ENCODE measurements at places on chromosomes 11 and 22. TPM values are rescaled to one million over a fixed set of nuclear protein-coding genes. Genes with fewer than 3 reads are reported as not detected.

SMC1B gene
- total RNA-seq, result 0.10 TPM

SHISAL1 gene
- 0.99 TPM for total RNA-seq

DNA sequence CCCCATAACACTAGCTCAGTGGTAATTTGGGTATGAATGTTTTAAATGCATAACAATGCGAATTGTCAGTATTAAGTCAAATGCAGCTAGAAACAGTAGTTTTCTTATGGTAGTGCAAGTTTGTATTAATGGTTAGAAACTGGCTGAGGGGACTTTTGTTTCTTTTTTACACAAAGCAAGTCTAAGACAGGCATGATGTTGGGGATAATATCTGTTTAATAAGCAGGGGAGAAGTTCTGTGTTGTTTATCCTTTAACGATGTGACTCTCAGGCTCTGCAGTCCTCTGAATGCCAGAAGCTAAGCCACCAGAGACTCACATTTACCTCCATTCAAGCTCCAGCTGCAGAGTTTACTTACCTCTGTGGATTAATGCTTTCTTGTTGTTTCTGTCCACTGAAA lies 67.8 kb downstream of the SYT9 start:
- no peak for DNase-seq

DNA sequence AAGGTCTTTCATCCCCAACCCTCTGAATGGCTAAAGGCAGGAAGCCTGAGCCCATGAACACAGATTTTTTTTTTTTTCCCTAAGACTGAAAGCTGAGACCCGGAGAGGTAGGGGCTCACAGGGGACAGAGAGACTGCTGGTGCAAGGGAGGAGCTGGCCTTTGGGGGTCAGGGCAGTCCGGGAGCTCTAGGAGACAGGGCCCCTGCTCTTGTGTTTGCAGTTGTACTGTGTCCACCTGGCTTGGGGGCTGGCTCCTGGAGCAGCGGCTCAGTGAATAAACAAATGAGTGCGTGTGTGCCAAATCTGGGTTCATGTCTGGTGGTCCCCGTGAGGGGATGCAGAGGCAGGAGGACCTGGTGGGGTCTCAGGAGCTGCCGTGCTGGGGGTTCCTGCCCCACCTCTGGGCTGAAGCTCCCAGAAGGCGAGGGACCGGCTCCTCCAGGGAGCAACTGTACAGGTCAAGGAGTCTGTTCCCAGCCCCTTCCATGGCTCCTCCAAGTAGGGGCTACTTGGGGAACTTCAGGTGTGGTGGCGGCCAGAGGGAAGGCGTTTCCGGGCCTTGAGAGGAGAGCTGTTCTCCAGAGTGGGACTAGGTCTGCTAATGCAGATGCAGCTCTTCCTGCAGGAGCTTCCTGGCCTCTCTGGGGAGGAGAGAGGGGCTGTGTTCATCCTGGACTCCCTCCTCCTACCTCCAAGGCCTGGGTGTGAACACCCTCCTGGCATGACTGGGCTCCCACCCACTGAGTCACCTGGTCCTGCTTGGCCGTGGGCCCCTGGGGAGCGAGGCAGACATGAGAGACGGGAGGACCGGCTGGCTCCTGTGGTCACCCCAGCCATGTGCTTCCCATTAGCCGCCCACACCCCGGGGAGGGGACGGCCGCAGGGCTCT lies 57.6 kb downstream of the FBXO7 start:
- DNase-seq, result no peak

GRCh38 chr22:44130076-44130711 lies 50.5 kb upstream of the PARVG start:
- DNase-seq, result peak; percentile 55

GRCh38 chr11:1078191-1078601 lies 3.5 kb downstream of the MUC2 start:
- DNase-seq, result no peak

- no peak for DNase-seq
Measured at GRCh38 chr22:19941365-19942082, at the start of the genes COMT and TXNRD2. Gene COMT (plus strand): TSS chr22:19941772. CDS start chr22:19962527, 20,755 bp downstream. Gene TXNRD2 (minus strand): TSS chr22:19941818. CDS start chr22:19941803, 15 bp downstream.
